ENCODE measurements at places on chromosomes 5 and 9. TPM values are rescaled to one million over a fixed set of nuclear protein-coding genes. Genes with fewer than 3 reads are reported as not detected.

Gene PCDHGA8
- total RNA-seq: 2.2 TPM

Gene CDX1
- not detected for total RNA-seq

Gene SLC24A2
- total RNA-seq: not detected

DNA sequence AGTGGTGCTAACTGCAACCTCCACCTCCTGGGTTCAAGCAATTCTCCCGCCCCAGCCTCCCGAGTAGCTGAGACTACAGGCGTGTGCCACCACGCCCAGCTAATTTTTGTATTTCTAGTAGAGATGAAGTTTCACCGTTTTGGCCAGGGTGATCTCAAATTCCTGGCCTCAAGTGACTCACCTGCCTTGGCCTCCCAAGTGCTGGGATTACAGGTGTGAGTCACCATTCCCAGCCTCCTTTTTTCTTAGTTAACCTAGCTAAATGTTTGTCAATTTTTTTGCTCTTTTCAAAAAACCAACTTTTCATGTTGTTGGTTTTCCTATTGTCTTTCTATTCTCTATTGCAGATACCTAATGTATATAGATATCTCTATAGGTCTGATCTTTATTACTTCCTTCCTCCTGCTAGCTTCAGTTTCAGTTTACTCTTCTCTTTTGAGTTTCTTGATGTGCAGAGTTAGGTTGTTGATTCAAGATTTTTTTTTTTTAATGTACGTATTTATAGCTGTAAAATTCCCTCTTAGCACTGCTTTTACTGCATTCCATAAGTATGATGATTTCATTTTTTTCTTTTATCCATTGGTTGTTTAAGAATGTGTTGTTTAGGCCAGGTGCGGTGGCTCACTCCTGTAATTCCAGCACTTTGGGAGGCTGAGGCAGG lies 32.9 kb downstream of the FGD3 start:
- no peak for DNase-seq

GRCh38 chr5:146993876-146994530 lies 115.4 kb upstream of the PPP2R2B start:
- no peak for DNase-seq

- DNase-seq: peak; percentile 41
Observed at GRCh38 chr9:136808075-136808805, 492 bp downstream of the RABL6 start.

- no peak for DNase-seq
Observed at GRCh38 chr5:159440235-159440634, 109.9 kb upstream of the IL12B start.

DNA sequence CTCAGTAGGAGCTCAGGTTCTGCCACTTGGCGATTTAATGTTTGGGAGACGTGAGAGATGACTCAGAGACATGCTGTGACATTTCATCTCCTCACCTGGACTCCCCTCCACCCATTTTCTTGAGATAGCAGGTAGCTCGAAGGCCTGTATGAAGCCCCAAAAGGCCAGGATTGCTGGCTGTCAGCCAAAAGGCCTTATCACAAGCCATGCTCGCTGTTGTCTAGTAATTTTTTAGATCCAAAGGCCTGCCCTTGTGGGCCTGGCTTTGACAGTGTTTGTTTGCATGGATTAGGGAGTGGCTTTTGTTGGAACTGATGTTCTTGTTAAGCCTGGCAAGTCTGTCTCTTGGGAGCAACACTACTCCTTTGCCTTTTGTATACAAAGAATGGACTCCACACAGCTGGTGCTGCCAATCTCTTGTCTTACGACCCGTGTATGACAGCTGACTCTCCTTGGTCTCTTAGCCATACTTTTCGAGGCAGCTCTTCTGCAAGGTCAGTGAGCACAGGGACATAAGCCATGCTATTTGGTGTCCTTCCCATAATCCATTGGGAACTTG lies 22.7 kb downstream of the CAVIN4 start:
- no peak for DNase-seq

DNA sequence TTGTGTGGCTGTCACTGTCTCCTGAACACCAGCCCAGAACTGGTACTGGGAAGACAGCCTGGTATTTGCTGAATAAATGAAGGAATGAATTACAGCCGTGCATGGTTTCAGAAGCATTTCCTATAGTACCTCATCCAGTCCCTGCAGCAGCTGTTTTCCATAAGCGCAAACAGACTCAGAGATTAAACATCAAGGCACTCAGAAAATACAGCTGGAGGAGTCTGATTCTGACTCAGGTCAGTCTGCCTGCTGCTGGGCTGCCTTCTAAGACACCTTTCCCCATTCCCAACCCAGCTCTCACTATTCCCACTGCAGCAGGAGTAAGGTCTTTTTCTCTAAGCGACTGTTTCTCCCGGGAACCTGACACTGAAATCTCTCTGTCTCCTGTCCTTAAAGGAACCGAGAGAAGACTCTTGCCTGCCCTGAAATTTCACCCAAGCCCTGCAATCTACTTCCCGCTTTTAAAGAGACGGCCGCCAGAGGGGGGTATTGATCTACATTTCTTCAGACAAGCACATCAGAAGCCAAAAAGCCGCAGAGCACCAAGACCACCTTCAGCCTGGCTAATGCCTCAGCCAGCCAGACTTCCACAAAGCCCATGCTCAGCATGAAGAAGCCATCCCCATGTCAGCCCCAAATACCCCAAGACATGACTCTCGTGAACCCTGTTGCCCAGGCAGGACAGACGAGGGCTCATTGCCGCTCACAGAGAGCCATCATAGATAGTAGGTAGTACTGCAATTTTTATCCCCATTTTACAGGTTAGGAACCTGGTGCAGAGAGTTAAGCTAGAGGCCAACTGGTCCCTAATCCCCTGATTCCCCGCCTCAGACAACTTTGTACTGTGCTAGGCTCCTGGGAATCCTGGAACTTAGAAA lies 5.4 kb upstream of the FOXI1 start:
- peak; percentile 86 for DNase-seq

Gene SHLD3
- total RNA-seq: 3.7 TPM

GRCh38 chr9:115127191-115127817 lies 9.3 kb upstream of the TNC start:
- DNase-seq: peak; percentile 62

DNA sequence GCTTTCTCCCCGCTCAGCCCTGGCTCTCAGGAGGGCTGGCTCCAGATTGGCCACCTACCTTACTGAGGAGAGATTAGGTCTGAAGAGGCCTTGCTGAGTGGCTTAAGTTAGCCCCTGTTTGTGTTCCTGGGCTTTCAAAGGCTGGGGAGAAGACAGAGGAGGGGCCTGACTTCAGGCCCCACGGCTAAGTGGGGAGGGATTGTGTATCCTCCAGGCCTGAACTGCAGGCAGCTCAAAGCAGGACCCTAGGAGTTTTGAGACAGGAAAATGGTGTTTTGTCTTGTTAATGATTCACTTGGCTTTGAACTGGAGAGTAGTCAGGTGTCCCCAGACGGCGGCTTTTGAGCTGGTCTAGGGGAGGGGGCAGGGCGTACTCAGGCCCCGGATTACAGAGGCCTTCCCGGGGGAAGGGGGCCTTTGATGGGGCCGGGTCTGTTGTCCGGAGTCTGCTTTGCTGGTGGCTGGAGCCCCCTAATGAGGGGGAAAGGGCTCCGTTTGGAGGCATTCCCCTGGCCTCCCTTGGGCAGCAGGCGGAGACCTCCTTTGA lies 162.0 kb upstream of the SMIM23 start:
- DNase-seq: no peak

- no peak for DNase-seq
Observed at GRCh38 chr5:119708076-119708790, 78.9 kb downstream of the FAM170A start.

GRCh38 chr9:126704892-126705766 lies 91.4 kb downstream of the LMX1B start:
- DNase-seq: peak; percentile 81

Gene LHX6
- total RNA-seq: not detected

DNA sequence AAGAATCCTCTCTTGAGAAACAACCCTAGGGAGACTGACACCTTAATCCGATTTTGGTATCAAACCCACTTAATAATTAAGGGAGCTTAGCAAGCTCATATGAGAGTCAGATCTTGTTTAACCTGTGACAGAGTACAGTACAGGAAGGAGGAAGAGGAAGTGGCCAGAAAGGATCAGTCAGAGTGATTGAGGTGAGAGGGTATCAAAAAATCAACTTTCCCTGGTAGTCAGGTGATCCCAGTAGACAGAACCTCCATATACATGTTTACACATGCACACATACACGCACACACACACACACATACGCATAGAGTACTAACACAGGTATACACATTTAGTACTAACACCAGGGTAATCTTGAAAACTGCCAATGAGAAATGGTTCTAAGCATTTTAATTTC lies 56.8 kb downstream of the GLIS3 start:
- no peak for DNase-seq

DNA sequence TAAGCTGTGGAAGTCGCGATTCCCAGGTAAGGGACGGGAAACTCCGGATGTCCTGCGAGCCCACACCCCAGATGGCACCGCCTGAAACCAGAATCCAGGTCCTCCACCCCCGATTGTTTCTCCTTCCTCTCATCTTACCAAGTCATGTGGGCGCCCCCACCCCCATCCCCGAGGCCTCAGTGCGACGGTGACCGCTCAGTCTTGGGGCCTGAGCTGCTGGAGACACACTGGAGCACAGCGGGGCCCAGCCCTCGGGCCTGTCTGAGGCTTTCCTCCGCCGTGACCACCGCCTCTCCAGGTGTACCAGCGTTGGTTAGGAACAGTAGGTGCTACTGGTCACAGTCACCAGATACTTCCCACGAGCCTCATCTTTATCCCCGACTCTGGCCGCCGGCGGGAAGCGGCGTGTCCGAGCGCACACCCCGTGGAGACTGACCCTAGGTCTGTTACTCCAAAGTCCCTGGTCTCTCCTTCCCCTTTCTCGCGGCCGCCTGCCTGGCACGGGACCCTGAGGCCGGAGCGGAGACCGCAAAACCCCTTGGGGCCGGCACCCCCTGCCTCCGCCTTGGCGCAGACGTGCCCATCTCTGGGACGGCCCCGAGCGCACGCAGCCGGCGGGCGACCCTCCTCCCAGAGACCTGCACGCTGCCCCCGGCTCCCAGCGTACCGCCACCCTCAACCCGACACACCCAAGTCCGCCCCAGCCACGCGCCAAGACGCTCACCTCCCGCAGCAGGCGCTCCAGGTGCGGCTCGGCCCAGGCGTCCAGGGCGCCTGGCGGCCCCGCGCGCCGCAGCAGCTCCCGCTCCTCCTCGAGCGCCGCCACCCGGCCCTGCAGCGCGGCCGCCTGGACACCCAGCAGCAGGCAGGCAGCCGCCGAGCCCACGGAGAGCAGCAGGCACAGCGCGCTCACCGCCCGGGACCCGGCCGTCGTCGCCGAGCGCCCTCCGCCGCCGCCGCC lies 733 bp downstream of the COL23A1 start:
- peak; percentile 41 for DNase-seq

Gene NTMT1
- 87.1 TPM for total RNA-seq

DNA sequence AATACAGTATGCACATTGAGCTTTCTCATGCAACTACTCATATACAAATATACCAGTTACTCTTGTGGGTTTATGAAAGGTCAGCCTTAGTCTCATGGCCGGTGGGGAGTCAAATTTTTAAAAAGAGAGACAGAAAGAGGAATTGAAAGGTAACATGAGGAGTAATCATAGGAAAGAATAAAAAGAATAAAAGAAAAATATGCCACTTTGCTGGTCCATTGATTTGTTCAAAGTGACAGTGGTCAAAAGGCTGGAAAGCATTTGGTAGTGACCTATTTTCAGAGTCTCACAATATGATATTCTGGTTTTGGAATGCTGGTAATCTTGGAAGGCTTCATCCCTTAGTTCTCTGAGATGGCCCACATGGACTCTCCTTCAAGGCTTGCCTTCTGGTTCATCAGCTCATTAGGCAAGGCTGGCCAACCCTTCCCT lies 67.0 kb downstream of the ZNF366 start:
- no peak for DNase-seq

DNA sequence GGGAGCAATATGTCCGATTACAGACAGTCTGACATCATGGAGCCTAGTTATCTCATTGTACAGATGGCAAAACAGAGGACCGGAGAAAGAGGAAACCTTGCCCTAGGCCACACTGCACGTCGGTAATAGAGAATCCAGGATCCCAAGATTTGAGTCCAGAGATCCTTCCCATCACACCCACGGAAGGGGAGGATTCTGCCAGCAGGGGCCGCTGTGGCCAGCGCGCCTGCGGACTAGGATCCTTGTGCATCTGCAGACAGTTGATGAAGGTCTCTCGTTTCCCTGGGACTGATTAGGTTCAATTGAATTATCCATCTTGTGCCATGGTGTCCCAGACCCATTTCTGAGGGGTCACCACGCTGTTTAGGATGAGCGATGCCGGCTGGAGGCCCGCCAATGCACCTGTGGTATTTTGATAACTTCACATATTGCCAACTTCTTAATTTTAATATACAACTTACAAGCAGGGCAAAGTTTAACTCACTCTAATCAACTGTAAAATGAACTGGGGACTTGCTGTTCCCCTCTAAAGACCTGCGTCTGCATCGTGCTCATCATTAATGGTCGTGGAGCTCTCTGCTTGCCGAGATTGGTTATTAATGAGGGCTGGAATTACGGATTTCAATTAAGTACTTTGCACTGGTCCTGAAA lies 592.7 kb upstream of the BRINP1 start:
- peak; percentile 38 for DNase-seq

- DNase-seq: no peak
Observed at GRCh38 chr5:174414315-174414710, 310.1 kb upstream of the MSX2 start.

Gene CD14
- 0.48 TPM for total RNA-seq

GRCh38 chr5:3377176-3377575 lies 218.5 kb upstream of the IRX1 start:
- DNase-seq: no peak

DNA sequence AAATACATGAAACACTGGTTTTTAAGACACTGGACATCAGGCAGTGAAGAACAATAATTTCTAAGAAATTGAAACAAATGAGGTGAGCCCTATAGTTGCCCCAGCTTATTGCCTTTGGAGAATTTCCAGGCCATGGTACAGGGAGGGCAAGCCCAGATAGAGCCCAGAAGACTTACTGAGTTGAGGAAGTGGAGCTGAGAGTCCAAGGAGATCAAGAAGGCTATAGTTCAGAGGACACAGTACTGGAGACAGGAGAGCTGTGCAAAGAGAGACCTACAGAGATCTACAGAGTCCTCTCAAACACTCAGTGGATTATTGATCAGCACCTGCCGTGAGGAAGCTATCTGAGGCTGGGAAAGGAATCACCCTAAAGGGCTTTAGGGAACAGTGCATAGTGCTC lies 112.6 kb downstream of the GALNT10 start:
- no peak for DNase-seq

GRCh38 chr9:135294836-135295235 lies 184.7 kb upstream of the PPP1R26 start:
- peak; percentile 42 for DNase-seq

GRCh38 chr9:104900871-104901270 lies 27.1 kb downstream of the ABCA1 start:
- DNase-seq: no peak

Gene WDR31
- 2.4 TPM for total RNA-seq

Gene SLC45A2
- total RNA-seq: 0.31 TPM

Gene TXNDC8
- not detected for total RNA-seq

- DNase-seq: no peak
Observed at GRCh38 chr9:97697837-97698236, 697 bp upstream of the XPA start.

Gene RNF44
- total RNA-seq: 92.8 TPM

Gene INSL6
- total RNA-seq: not detected

- no peak for DNase-seq
Observed at GRCh38 chr5:149748471-149749094, 18.5 kb downstream of the PPARGC1B start.

GRCh38 chr5:66326276-66326675 lies 182.2 kb downstream of the SREK1 start:
- no peak for DNase-seq

All from A673 (cell line).